ENCODE measurements at places on chromosomes 2 and 18.

- no peak for DNase-seq
Observed at GRCh38 chr2:110876167-110876999, 144.0 kb downstream of the ACOXL start.

DNA sequence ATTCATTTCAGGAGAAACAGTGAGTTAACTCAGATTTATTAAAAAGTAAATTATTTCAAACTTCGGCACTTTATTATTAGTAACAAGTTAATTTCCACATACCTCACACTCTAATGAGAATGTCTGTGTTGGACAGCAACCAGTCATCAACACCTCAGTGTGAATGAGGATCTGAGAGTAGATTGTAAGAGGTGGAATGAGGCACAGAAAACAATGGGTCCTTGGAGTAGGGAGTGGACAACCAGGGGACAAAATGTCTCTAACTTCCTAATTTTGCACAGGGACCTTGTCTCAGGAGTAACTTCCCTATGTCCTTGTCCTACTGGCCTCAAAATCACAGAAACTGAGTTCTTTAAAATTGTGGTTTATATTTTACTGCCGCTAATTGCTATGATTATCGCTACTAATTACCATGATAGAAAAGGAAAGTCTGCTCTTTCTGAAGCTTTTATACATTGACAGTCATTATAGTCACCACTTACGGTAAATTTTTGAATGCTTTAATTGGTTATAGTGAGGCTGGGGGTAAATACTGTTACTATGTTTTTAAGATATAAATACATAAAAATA lies 82.2 kb upstream of the LRPPRC start:
- no peak for DNase-seq

- DNase-seq, result no peak
Observed at GRCh38 chr2:25323610-25324189, 18.0 kb downstream of the DNMT3A start.

- no peak for DNase-seq
Observed at GRCh38 chr18:13237073-13237472, 18.5 kb downstream of the LDLRAD4 start.

DNA sequence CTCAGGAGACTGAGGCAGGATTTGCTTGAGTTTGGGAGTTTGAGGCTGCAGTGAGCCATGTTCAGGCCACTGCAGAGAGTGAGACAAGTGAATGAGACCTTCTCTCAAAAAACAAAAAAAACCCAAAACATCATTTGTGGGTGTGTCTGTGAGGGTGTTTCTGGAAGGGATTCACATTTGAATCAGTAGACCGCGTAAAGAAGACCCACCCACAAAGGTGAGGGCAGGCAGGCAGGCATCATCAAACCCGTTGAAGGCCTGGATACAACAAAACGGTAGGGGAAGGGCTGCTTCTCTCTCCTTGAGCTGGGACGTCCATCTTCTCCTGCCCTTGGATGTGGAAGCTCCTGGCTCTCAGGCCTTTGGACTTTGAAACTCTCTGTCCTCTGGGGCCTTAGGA lies 25.4 kb downstream of the CDKL4 start:
- DNase-seq, result no peak

GRCh38 chr2:60485550-60485949 lies 67.9 kb downstream of the BCL11A start:
- no peak for DNase-seq

DNA sequence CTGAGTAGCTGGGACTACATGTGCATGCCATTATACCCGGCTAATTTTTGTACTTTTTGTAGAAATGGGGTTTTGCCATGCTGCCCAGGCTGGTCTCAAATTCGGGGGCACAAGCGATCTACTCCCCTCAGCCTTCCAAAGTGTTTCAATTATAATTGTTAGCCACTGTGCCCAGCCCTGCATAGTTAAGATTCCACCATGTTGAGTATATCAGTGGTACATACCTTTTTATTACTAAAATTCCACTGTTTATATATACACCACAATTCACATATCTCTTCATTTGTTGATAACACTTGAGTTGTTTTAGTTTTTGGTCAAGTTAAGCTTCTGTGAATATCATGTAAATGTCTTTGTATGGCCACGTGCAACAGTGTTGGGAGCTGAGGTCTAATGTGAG lies 12.8 kb upstream of the FMNL2 start:
- no peak for DNase-seq

- DNase-seq, result no peak
Observed at GRCh38 chr2:237202288-237203030, 116.8 kb downstream of the COPS8 start.

DNA sequence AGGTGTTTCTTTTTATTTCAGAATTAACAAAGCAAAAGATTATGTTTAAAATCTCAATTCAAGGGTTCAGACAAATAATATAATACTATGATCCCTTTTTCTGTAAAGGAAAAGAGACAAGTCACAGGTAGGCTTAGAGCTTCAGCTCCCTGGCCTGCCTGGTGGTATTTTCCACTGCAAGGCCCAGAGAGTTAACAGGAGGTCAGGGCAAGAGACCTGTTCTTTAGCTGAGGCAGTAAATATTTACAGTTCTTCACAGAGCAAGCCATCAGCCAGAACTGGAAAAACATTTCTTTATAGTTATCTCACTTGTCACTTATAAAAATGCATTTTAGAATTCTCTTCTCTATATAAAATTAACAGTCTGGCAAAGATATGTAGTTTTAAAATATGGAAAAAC lies 70.1 kb downstream of the EPG5 start:
- DNase-seq, result no peak

- no peak for DNase-seq
Observed at GRCh38 chr18:68459968-68460367, 254.9 kb downstream of the TMX3 start.

GRCh38 chr2:46461011-46461674 lies 18.2 kb upstream of the TMEM247 start:
- DNase-seq, result peak; percentile 43

- no peak for DNase-seq
Observed at GRCh38 chr2:127620866-127621265, 25.1 kb upstream of the GPR17 start.

GRCh38 chr2:111930875-111931274 lies 32.5 kb downstream of the MERTK start:
- no peak for DNase-seq

GRCh38 chr2:10370895-10371294 lies 68.2 kb downstream of the HPCAL1 start:
- DNase-seq, result no peak

- no peak for DNase-seq
Observed at GRCh38 chr2:142544173-142544572, 333.3 kb upstream of the KYNU start.

- DNase-seq, result no peak
Observed at GRCh38 chr2:174965551-174965950, 39.6 kb downstream of the CHN1 start.

DNA sequence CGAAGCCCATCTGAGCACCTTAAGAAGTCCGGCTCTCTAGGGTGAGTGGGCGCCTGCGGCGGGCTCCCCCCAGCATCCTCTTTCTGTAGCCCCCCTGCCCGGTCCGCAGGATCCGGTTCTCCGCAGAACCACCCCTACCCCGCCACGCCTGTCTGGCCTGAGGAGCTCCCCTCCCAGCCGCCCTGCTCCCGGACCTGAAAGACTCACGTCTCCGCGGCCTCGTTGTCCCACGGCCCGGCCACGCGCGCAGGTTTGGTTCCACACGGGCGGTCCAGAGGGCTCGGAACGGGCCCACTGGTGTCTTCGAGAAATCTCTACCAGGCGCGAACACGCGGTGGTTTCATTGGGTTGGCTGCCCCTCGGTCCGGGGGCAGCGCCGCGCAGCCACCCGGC lies 237 bp downstream of the SLC39A6 start:
- no peak for DNase-seq

- DNase-seq, result no peak
Observed at GRCh38 chr2:60852282-60852860, 29.0 kb upstream of the REL start.

- no peak for DNase-seq
Observed at GRCh38 chr2:203846490-203847105, 21.0 kb upstream of the CTLA4 start.

- no peak for DNase-seq
Observed at GRCh38 chr18:37473195-37473840, 92.3 kb downstream of the CELF4 start.

- DNase-seq, result no peak
Observed at GRCh38 chr2:180443888-180444287, 436.8 kb upstream of the CWC22 start.

DNA sequence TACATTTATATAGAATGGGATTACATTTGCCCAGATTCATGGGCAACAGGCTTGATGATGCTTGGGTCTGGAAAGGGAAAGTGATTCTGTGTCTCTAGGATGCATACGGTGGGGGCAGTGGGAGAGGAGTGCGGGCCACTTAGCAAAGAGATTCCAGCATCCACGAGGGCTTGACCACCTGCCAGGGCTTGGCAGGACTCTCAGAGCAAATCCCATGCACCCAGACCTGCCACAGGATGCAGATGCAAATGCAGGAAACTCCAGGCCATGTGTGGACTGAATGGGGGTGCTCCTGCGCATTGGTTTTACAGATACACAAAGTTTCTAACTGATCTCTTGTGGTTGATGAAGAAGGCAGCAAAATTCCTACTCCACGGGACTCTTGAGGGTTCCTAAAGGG lies 334.7 kb downstream of the CYRIA start:
- DNase-seq, result no peak

DNA sequence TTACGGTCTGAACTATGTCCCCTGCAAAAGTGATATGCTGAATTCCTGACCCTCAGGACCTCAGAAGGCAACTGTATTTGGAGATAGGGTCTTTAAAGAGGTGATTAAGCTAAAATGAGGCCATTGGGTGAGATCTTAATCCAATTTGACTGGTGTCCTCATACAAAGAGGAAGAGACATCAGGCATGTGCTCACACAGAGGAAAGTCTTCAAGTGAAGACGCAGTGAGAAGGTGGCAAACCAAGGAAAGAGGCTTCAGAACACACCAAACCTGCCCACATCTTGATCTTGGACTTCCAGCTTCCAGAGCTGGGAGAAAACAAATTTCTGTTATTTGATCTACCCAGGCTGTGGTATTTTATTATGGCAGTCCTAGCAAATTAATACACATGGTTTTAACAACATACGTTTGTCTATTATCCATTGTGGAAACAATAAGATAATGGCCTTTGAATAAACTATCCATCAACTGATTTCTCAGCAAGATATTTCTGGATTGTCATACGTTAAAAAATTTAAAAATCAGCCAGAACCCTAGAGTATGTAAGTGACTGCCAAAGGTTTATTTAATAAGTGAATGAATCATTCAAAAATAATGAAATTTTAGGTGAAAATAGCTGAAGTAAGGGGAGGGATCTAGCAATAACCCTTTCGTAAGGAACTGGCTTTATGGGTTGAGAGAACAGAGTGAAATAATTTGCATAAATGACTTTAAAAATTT lies 6.5 kb downstream of the WIPF1 start:
- no peak for DNase-seq

GRCh38 chr2:83378921-83379320 lies 1080.2 kb downstream of the SUCLG1 start:
- DNase-seq, result no peak

GRCh38 chr2:223083402-223084070 lies 31.5 kb downstream of the KCNE4 start:
- DNase-seq, result no peak

DNA sequence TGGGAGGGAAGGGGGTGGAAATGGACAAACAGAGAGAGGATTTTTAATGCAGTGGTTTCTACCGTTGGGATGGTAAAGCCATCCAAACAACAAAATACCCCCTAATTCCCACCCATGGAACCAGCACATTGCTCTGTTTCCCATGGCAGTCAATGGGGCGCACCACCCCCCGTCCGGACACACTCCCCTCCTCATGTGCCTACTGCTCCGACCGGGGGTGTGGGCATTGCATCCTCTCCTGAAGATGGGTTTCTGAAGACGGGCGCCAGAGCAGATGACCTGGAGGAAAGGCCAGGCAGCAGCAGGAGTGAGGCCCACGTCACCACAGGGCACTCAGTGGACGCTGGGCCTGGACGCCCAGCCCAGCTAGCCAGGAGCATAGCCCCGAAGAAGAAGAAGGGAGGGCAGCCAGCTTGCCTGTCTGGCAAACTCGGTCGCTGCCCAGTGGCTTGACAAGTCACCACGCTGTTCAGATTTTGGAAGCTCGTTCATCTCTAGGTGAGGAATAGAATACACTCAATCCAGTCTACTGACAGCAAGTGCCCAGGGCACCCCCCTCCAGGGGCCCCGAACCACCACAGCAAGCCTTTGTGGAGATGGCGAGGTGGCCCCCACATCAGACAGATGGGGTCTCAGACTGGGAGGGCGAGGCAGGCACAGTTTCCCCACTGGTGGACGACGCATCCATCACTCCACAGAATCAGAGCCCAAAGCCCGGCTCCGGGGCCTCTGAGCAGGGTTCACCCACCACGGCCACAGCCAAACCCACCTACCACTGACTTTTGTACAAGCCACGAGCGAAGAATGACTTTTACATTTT lies 296.2 kb upstream of the SALL3 start:
- no peak for DNase-seq

- no peak for DNase-seq
Observed at GRCh38 chr2:238382381-238382781, 44.3 kb upstream of the ASB1 start.

- DNase-seq, result no peak
Observed at GRCh38 chr2:165369131-165369897, 100.2 kb upstream of the CSRNP3 start.

- no peak for DNase-seq
Observed at GRCh38 chr2:234710066-234710465, 213.2 kb upstream of the ARL4C start.

DNA sequence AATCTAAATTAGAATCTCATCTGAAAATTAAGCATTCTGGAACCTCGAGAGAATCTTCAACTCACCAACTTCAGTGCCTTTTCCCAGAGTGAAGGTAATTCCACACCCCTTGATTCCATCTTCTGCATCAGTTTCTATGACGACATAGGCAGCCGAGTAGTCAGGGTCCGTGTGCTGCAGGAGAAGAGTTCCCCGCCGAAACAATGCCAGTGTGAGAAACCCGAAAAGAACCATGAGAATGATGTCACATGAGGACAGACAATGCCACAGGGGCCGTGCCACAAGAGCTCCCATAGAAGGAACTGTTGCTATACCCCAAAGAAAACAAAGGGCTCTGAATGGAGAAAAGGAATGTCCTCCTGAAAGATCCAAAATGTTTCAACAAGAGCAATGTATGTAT lies 6.0 kb downstream of the ENOSF1 start:
- no peak for DNase-seq

- no peak for DNase-seq
Observed at GRCh38 chr2:239965318-239965717, 59.8 kb downstream of the NDUFA10 start.

DNA sequence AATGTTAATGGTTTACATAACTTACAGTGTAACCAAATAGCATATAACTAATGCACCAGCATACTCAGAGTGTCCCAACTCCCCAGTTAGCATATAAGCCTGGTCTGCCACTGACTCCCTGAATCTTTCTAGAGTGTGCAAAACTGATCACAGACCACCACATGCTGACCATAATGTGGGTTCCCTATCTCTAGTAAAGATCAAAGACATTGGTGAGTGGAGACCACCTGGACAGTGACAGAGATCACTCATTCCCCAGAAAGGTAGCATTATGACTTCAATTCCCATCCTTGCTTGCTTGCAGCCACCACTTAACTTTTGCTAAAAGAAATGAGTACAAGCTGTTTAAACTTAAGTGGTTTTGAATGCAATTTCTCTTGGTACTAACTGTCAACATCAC lies 39.0 kb downstream of the KANSL1L start:
- no peak for DNase-seq

GRCh38 chr2:33210626-33211025 lies 263.9 kb downstream of the LTBP1 start:
- no peak for DNase-seq

GRCh38 chr2:113282747-113283533 lies 4.2 kb upstream of the PAX8 start:
- DNase-seq, result no peak

Data from central memory CD4-positive, alpha-beta T cell (primary cell).